ENCODE measurements at places on chromosomes 16 and 17.

DNA sequence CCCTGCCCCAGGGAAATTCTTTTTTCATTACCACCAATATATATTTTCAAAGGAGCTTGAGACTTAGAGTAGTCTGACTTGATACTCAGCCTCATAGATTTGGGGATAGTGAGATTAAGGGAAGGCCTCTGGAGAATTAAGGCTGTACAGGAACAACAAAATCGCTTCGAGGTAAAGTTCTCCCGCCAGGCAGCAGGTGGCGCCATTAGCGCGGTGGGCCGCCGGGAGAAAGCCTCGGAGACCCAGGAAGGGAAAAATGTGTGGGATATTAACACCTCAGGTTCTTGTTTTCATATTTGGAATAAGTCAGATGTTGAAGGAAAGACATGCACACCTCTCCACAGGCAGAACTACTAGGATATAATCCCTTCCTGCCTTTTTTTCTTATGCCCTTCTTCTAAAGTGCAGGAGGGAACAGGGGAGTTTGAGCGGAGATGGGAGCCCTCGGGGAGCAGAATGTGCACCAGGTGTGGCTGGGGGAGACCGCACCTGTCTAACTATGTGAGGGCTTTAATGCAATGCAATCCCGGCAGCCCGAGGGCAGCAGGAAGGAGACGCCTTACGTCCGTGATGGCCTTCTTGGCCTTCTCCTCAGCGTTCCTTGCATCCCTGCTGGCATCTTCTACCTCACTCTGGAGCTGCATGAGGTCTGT, 25.9 kb downstream of the MYH3 start:
- DNase-seq: no peak

DNA sequence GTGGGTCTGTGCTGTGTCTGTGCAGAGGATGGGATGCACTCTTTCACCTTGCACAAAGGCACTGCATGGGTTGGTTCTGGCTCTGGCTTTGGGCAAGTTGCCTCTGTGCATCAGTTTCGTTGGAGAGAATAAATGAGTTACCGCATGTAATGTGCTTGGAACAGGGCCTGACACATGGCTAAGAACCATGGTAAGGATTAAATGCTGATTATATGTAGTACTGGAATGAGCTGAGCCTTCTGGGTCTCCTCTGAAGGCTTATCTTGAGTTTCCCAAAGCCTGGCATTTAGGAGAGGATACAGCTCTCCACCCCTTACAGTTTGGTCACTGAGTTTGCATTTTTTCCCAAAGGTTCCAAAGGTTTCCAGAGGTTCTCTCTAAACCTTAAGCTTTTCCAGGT, 69.1 kb downstream of the KSR1 start:
- DNase-seq: no peak

DNA sequence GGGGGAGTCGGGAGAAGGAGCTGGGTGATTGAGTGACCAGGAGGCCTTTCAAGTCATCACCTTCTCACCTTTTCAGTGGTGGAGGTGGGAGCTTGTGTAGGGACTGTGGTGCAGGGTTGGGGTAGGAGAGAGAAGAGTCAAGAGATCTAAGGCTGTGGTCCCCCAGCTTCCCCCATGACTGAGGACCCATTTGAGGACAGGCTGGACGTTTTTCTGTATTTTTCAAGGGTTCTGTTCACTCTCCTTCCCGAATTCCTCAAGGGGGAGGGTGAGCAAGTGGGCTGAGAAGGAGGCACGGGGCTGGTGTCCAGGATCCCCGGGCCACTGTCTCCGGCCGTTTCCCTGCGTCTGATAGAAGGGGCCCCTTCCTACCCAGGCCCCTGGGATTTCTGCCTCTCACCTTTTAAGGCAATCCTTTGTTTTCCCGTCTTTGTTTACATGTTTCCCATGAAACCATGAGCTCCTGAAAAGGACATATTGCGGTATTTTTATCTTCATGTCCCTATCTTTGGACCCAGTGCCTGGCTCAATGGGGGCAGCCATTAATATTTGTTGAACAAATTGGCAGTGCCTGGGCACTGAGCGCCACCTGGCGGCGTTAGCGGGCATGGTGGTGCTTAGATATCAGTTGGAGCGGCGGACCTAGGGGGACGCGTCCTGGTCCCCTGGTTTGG, 9.2 kb upstream of the CD300A start:
- peak; percentile 41 for DNase-seq

GRCh38 chr17:7889166-7889955, 772 bp downstream of the CHD3 start:
- no peak for DNase-seq

GRCh38 chr17:80949451-80950421, 41.9 kb upstream of the CHMP6 start:
- DNase-seq: no peak

- no peak for DNase-seq
Observed at GRCh38 chr16:68247400-68247799, 2.2 kb downstream of the PLA2G15 start.

DNA sequence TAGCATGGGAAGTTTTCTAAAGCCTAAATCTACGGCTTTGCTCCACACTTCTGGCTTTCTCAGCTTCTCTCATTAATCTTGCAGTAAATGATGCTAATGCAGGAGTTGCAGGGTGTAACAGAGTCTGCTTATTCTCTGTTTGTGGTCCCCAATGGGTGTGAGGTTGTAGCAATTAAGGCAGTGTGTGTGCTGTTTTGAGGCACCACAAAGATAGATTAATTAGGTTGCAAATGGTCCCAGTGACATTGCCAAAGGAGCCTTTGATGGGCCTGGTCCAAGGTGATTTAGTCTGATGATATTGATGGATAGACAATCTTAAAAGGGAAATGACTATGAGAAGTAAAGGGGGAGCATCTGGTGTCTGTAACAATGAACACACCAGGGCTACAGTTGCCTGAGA, 1313.7 kb upstream of the CDH8 start:
- DNase-seq: no peak

- DNase-seq: no peak
Observed at GRCh38 chr17:82487910-82488309, 29.4 kb downstream of the NARF start.

GRCh38 chr16:80034948-80035663, 434.6 kb upstream of the MAF start:
- DNase-seq: no peak

- DNase-seq: no peak
Observed at GRCh38 chr16:12214509-12214908, 238.0 kb downstream of the SNX29 start.

DNA sequence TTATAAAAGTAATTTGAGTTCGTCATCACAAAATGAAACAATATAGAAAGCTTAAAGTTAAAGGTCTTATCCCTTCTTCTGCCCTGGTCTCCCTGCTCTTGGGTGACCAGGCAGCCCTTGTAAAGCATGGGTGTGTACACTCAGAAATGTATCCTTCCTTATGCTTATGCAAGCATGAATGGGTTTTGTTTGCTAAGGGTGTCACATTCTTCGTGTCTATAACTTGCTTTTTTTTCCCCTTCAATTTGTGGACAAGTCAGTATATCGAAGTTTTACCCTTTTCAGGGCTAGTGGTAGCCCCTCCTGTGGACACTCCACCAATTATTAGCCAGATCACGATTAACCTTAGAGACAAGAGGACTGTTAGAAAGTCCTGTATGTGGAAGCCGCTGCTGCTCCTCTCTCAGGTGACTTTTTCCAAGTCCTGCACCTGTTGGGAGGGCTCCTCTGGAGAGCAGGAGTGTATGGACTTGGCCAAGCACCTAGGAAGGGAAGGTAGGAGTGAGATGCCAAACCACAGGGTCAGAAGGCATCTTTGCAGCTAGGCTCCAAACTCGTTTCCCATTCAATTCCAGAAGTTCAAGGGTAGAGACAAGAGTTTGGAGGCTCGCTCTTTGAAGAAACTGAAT, 50.9 kb downstream of the LDHD start:
- DNase-seq: no peak

DNA sequence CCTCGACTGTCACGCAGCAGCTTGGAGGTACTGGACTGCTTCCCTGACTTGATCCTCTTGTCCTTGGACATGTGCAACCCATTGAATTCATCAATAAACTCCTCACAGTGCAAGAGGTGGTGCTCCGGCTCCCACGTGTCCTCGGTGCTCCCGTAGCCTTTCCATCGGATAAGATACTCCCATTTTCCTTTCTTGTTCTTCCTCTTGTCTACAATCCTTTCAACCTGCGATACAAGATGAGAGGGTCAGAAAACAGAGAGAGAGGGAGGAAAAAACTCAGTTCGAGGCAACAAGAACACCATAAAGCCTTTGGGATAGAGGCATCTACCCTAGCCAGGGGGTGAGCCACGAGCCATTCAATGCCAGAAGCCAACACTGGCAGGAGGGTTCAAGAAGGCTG, 119.5 kb downstream of the CDYL2 start:
- no peak for DNase-seq

- no peak for DNase-seq
Observed at GRCh38 chr16:85113168-85113733, 979 bp upstream of the CIBAR2 start.

DNA sequence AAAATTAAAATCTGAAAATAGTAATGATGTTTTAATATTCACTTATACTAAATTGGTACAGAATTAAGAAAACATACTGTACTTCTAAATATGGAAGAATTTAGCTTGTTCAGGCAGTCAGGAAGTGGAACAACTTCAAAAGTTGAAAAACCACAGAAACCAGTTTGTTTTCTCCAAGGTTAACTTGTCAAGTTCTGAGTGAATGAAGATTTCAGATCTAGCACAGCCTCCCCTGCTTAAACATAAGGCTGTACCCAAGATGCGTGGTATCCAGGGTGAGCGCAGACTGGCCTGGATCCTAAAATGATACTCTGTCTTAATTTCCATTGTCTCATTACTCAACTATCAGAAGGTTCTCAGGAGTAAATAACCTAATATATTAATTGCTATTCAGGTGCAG, 730.7 kb upstream of the KIF2B start:
- DNase-seq: no peak

DNA sequence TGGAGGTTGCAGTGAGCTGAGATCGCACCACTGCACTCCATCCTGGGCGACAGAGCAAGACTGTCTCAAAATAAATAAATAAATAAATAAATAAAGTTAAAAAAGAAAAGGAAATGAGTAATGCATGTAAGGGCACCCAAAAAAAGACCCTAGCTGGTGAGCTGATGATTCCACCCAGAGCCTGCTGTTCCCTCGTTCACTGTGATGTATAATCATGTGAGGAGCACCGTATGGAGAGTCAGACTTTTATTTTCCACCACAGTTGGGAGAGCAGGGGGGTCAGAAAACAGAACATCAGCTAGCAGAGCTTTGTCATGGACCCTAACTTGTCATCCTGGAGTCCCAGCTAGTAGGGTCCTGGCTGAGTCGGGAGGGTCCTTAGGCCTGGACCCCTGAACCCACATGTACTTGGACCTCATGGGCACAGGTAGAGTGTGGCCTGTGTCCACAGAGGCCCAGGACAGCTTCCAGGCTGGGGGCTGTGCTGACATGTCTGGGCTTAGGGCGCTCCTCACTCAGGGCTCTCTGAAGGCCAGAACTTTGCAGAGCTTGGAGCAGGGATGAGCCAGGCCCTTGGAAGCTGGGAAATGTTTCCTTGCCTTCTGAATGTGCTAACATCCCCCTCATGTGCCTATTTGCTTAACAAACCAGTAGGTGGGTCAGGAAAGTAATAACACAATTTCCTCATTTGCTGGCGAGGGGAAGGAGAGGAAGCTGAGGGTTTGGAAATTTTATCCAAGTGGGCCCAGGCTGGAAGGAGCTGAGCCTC, 18.8 kb upstream of the LASP1NB start:
- DNase-seq: no peak

DNA sequence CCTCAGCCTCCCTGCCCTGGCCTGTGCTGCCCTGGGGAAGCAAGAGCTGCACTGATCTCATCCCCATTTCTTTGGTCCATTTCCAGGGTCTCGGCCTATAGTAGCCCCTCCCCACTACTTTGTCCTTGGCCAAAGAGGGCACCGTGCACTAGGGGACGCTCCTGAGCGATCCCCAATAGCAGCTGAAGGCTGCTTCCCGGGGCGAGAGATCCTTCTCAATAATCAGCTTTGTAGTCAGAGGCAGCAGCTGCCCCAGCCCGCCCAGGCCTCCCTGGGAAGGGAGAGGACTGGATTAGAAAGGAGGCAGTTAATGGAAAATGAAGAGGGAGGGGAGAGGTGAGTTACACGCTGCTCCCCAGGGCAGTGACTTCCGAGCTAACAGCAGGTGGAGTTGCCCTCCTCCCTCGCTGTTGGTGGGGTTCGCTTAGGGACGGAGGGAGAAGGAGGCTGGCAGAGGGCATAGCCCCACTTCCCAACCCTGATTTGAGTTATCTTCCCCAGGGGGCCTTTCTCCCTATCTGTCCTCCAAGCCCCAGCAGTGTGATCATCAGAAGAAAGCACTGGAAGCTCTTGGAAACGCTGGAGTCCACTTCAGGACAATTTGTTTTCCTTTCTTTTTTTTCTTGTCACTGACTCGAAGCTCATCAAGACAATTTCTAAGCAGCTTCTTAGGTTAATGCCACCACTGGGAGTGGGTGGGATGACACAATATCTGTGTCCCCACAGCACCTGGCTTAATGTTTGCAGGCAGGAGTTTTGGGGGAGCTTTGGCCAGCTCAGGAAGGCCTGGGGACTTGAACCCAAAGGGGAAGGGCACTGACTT, 2.6 kb downstream of the MXRA7 start:
- DNase-seq: no peak

- DNase-seq: no peak
Observed at GRCh38 chr17:69058165-69058564, 2.6 kb downstream of the ABCA9 start.

DNA sequence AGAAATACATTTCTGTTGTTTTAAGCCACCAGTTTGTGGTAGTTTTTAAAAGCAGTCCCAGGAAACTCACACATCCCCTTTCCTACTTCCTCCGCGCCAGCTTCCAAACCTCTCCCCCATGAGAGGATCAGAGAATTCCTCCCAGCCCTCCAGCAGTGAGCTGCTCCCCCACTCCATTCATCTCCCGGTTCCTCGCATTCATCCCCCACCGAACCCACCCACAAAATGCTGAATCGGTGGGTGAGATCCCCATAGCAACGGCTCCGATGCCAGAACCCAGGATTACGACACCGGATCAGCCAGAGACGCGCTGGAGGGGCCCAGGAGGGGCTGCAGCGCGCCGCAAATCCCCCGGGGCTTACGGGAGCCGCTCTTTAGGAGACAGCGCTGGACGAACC, 251.4 kb upstream of the RPL38 start:
- DNase-seq: no peak

- no peak for DNase-seq
Observed at GRCh38 chr17:40548982-40549685, 16.1 kb downstream of the CCR7 start.

DNA sequence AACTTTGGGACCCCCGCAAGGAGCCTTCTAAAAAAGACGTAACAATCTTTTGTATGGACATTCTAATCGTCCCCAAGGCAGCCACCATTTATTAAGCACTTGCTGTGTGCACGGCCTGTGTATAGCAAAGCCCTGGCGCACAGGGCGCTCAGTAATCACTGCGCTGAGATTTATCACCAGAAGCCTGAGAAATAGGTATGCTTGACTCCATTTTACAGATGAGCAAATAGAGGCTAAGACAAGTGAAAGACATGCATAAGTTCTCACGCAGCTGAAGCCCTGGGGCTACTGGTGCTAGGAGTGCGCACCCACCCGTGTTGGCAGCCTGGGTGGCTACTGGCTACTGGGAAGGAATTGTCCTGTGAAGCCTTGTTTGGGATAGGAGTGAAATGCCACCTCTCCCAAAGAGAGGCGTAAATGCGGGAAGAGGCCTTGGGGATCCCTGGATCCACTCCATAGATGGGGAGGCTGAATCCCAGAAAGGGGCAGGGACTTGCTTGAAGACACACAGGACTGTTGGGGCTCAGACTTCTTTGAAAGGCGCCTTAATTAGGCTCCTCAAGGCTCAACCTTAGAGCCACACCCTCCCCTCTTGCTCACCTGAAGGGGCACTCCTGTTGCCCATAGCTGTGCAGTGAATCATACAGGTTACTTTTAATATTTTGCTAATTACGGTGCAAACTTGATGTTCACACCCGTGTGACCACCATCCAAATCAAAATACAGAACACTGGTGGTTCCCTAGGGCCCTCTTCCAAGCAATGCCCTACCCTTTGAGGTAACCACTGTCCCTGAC, 634 bp upstream of the NATD1 start:
- DNase-seq: no peak

All from stimulated activated CD4-positive, alpha-beta T cell treated with anti-CD3 and anti-CD28 coated beads, Interleukin-1b, Interleukin-23, amount 100 ng/mL, for 1 hour (primary cell).